ENCODE measurements at places on chromosomes 6 and 20.

GRCh38 chr6:15429141-15430110 is 183.6 kb downstream of the JARID2 start:
- no peak for DNase-seq

GRCh38 chr6:148044261-148044751 is 298.3 kb upstream of the SASH1 start:
- DNase-seq: no peak

DNA sequence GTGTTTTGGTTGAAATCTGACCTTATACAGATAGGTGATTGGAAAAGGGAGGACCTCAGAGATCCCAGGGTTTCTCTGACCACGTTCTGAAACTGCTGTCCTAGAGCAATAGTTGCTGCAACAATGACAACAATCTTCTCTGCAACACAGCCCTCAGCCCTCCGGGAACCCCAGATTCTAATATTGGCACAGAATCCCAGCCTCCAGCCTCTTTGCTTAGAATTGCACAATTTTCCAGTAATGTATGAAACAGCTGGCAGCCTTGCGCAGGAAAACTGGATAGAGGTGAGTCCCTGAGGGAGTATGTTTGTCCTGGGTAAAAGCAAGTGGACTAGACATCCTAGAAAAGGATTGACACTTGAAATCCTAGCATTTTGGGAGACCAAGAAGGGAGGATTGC is 30.4 kb upstream of the PNRC1 start:
- DNase-seq: no peak

- no peak for DNase-seq
Observed at GRCh38 chr20:891706-892080, 24.4 kb downstream of the ANGPT4 start.

DNA sequence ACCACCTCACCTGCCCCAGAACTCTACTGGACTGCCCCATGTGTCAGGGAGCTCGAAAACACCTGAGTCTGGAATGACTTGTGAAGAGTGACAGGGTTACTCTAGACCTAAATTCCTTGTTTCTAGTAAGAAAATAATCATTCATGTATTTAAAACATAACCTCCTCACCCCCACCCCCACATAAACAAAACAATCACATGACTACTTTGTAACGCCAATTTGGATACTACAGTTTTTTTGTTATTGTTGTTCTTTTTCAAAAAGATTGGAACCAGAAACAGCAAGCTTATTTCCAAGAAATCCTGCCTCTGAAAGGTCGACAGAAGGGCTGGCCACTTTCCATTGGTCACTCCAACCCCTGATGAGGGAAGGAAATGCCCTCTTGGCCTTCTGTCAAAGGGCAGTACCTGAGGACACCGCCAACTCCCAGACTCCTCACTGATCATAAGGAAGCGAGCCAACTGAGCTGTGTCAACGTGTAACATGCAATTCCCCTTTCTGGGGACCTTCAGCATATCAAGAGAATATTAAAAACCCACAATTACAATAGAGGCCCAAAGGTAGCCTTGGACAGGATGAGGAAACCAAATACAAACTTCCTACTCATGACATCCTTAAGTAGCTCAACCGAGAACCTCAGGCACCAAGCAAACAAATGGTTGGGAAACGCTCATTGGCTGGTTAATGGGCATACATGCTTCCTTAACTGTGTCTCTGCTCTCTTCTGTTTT is 2.6 kb downstream of the MCUR1 start:
- no peak for DNase-seq

GRCh38 chr6:21908161-21908848 is 314.8 kb downstream of the SOX4 start:
- no peak for DNase-seq

All from CD4-positive, alpha-beta memory T cell (primary cell).